Activated CD8-positive, alpha-beta memory T cell treated with anti-CD3 and anti-CD28 coated beads, Interleukin-2, amount 10 ng/mL, durations not matched to agents 7 days and 5 days (primary cell): ENCODE measurements at places on chromosomes 3 and 15. TPM values are rescaled to one million over a fixed set of nuclear protein-coding genes. Genes with fewer than 3 reads are reported as not detected.

DNA sequence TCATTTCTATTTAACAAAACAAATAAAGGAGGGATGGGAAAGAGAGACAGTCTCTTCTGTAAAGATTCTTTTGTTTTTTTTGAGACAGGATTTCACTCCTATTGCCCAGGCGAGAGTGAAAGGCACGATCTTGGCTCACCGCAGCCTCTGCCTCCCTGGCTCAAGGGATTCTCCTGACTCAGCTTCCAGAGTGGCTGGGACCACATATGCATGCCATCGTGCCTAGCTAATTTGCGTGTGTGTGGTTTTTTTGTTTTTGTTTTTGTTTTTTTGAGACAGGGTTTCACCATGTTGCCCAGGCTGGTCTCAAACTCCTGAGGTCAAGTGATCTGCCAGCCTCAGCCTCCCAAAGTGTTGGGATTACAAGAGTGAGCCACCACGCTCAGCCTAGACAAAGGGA lies 23.3 kb downstream of the STAG1 start:
- DNase-seq: no peak

Gene IQCH
- 1.9 TPM for total RNA-seq

Gene TIMP4
- not detected for total RNA-seq

DNA sequence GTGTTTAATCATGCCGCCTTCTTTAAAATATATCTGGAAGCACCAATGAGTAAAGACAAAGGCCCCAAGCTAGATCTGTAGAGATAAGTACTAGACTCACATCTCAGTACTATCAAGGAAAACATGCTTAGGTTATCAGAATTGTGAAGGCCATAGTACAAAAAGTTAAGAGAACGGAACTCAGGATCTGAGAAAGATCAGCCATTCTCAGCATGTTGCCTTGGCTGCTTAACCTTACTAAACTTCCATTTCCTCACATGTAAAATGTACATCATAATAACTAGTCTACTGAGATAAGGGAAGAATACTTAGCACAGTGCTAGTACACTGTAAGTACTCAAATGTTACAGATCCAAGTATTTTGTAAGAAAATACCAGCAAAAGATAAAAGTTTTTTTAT lies 7.6 kb downstream of the DNAJC19 start:
- DNase-seq: no peak

- no peak for DNase-seq
Observed at GRCh38 chr3:116299646-116300081, 145.6 kb downstream of the LSAMP start.

GRCh38 chr3:116669576-116669975 lies 40.0 kb upstream of the TUSC7 start:
- no peak for DNase-seq

- no peak for DNase-seq
Observed at GRCh38 chr3:43013256-43013655, 34.1 kb downstream of the GASK1A start.

DNA sequence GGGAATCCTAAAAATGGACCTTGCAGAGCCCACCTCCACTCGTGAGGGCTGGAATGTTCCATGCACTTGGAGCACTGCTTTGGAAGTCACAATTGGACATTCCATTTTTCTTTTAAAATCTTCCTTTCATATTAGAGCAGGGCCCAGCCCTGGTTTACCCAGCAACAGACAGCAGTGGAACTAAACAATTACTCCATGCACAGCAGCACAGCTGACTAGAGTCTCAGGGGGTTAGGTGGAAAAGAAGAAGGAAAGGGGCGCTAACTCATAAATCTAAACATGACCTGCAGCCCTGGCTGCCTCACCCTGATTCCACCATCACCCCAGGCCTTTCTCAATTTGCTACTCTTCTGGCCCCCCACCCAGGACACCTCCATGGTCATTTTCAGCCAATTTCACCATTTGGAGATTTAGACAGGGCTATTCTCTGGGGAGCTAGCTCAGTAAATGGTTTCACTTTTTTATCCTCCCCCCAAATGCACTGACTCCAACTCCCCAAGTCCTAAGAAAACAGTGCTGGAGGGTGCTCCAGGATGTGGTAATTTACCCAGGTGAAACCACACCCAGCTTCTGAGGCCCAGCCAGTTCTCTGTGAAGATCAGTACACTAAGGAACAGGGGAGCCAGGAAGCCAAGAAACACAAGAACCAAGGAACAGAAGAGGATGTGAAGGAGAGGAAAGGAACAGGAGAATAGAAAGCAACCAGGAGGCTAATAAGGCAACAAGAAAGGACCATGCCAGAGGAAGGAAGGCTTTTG lies 1.6 kb upstream of the LRRC31 start:
- DNase-seq: peak; percentile 51

DNA sequence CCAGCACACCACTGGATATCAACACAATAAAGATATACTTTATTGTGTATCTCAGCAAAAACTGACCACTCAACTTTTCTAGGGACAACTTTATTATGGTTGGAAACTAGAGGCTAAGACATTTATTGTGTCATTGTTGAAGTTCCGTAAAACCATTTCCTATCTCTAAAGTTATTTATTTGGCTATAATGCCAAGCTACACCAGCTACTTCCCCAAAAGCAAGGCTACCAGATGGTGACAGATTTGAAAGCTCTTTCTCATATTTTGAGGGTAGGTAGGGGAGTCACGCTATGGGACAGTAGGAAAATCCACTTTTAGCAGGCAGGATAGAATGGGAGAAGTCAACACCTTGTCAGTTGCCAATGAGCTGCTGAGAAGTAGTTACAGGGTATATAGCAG lies 834.6 kb upstream of the CFAP20DC start:
- no peak for DNase-seq

Gene RYR3
- total RNA-seq: not detected

DNA sequence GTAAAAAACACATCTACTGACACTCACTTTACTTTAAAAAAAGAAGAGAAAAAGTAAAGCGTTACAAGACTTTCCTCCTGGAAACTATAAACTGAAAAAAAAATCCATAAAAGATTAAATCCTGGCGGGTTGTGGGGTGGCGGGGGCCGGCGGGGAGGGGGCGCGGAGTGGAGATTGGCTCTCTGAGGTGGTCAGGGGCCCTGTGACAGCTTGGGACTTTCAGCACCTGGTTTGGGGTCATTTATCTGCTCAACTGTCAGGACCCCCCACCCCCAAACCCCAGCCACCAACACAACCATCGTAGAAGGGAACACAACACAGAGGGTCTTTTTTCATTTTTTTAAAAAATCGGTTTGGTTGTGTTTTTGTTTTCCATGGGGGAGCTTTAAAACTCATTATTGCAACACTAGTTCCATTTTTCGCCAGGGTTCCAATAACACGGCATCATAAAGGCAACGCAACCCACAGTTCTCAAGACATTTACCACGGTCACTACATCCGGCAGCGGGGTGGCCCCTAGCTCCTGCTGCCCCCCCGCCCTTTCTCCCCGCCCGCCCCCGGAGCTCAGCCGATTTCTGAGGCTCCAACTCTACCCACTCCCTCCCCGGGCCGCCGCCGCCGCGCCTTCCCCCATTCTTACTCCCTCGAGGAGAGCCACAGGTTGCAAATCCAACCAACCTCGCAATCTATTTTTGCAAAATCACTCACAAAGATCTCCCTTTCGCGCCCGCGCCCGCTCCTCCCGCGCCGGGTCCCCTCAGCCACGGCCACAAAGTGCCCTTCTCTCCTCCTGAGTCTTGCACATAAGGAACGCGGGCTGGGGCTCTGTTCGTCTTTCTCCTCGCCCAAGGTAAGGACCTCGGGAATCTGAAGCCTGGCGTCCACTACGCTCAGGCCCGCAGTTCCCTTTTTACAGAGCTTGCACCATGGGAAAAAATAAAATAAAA lies 1.8 kb downstream of the BCL6 start:
- peak; percentile 78 for DNase-seq

Gene GOLGA6A
- total RNA-seq: not detected

Gene INAFM2
- total RNA-seq: 4.9 TPM

GRCh38 chr15:85019815-85020590 lies 38.3 kb downstream of the PDE8A start:
- no peak for DNase-seq
